ENCODE measurements at places on chromosomes 3 and 15.

GRCh38 chr3:101992863-101993262, 143.5 kb downstream of the NFKBIZ start:
- no peak for DNase-seq

GRCh38 chr3:51937014-51937413, 4.7 kb downstream of the RRP9 start:
- no peak for DNase-seq

DNA sequence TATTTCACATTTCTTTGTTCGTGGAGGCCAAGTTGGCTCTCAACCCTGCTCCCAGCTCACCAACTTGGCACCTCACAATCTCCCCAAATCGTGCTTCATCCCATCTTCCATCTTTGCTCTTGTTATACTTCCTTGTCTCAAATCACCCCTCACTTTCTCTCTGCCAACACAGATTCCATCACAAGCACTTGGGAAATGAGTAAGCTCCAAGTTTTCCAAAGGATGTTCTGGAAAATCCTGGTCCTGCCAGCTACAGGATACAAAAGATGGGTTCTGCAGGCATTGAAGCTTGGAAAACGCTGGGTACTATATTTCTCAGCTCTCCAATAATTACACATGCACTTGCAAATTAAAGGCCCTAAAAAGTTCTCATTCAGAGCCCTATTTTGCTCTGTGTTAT, 4.1 kb upstream of the TM4SF4 start:
- DNase-seq: no peak

- DNase-seq: no peak
Observed at GRCh38 chr3:19711160-19711782, 222.7 kb downstream of the EFHB start.

DNA sequence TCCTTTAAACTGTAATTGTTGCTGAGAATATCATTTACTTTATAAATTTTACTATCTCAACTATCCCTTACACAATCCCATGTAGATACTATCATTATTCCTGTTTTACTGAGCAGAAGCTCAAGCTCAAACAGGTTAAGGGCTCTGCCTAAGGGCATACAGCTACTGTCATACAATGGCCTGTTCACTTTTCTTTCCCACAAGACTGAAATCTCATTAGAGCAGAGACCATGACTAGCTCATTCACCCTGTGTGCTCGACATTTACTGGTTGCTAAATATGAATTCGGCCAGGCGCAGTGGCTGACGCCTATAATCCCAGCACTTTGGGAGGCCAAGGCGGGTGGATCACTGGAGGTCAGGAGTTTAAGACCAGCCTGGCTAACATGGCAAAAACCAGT, 1.6 kb upstream of the MESP2 start:
- no peak for DNase-seq

- DNase-seq: no peak
Observed at GRCh38 chr3:81237181-81237580, 524.3 kb downstream of the GBE1 start.

GRCh38 chr15:56948764-56949101, 30.3 kb downstream of the TCF12 start:
- DNase-seq: no peak

DNA sequence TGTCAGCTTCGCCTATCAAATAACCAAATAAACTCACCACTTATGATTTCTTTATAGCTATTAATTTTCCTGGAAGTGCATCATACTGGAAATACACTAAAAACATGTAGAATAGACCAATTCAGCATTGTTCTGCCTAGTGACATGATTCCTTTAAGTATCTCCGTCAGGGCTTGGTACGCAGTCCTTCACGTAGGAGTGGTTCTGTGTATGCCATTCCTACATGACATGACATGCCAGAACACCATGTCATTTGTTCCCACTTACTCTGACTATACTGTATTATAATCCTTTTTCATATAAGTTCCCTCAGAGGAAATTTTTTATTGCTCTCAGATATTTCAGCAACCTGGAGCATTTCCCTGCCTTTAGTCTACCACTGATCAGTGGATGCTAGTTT, 230.7 kb upstream of the EPHA3 start:
- DNase-seq: no peak

- no peak for DNase-seq
Observed at GRCh38 chr15:74261041-74261440, 24.9 kb downstream of the CCDC33 start.

GRCh38 chr3:63976161-63976871, 47.0 kb downstream of the PSMD6 start:
- no peak for DNase-seq

- DNase-seq: no peak
Observed at GRCh38 chr3:73719413-73719851, 94.7 kb upstream of the PDZRN3 start.

DNA sequence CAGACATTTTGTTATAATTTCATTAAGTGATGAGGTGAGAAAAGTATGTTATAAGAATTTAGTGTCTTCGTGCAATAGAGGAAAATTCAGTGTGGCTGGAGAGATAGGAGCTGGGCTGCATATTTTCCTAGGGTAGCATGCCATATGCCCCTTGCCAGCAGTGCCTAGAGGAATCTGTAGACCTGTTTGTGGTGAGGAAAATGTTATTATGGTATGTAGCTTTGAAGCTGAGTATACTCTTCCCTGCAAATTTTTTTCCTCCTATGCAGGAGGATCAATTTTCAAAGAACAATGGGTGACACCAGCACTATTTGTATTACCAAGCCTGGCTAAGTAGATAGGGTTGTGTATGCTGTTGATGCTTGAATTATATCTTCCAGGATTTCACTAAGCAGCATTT, 200.6 kb downstream of the EDEM1 start:
- no peak for DNase-seq

DNA sequence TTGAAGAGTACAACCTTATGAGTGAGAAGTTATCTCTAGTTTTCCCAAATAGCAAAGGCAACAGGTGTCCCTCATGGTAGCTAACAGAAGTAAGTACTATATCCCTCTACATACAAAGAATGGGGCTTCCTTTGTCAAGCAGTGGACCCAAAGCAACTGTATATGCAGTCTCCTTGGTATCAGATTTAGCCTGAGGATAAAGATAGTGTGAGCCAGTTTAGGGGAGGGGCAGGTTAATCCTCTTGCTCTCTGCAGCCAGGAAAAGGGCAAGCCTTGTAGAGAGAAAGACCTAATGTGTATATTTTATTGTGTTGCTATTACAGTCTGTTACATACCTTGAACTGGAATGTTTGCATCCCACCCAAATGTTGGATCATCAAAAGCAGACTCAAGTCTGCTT, 117.9 kb upstream of the COL8A1 start:
- no peak for DNase-seq

GRCh38 chr3:185280572-185281365, 26.9 kb upstream of the EHHADH start:
- no peak for DNase-seq

DNA sequence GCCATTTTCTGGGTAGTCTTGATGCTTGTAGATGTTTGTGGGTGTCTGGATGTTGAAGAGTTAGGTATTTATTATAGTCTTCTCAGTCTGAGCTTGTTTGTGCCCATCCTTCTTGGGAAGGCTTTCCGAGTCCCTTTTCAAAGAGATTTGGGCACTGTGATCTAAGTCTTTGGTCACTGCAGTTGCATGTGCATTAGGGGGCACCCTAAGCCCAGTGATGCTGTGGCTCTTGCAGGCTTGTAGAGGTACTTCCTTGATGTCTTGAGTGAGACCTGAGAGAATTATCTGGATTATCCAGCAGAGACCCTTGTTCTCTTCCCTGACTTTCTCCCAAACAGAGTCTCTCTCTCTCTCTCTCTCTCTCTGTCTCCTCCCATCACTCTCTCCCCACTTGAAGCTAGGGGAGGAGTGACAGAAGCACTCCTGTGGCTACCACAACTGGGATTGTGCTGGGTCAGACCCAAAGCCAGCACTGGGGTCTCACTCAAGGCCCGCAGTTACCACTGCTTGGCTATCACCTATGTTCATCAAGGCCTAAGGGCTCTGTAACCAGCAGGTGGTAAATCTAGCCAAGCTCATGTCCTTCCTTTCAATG, 68.5 kb downstream of the TMCO5A start:
- no peak for DNase-seq

GRCh38 chr15:55224892-55225291, 28.2 kb upstream of the RSL24D1 start:
- DNase-seq: no peak

DNA sequence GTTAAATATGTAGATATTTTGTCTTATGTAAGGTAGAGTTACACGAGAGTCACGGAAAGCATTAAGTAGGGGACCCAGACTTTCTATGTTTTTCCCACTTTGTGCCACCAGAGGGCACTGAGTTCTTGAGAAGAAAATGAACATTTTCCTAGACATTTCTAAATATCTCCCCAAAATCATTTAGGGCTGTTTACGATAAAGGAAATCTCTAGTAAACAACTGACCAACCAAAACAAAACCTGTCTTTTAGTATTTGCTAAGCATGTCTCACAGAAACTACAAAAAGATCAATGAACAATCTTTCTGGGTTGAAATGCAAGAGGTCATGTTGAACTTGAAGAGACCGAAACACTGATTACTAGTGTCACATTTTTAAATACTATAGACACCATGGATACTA, 16.1 kb downstream of the POU1F1 start:
- no peak for DNase-seq

- no peak for DNase-seq
Observed at GRCh38 chr15:42331235-42331634, 28.1 kb upstream of the CAPN3 start.
